ENCODE measurements at places on chromosomes 1 and 21. TPM values are rescaled to one million over a fixed set of nuclear protein-coding genes. Genes with fewer than 3 reads are reported as not detected.
A peak's percentile ranks its signal among the peaks of the same experiment; 100 is the strongest.

GRCh38 chr1:61079898-61080336 lies 2.4 kb upstream of the NFIA start:
- H3K36me3 ChIP-seq = no peaks in the 10 kb centered on the region
- H3K4me1 ChIP-seq = peaks cover 41% of the 10 kb centered on the region
- H3K4me3 ChIP-seq = peak overlapping the region; percentile 13
- peak; percentile 95 for DNase-seq

- no peak overlapping the region for H3K27ac ChIP-seq
- H3K27me3 ChIP-seq = no peaks in the 10 kb centered on the region
- no peaks in the 10 kb centered on the region for H3K4me1 ChIP-seq
- DNase-seq = no peak
- H3K36me3 ChIP-seq = no peaks in the 10 kb centered on the region
- H3K4me3 ChIP-seq = no peak overlapping the region
These were observed 31.0 kb downstream of the TRIT1 start for GRCh38 chr1:39852214-39852791.

DNA sequence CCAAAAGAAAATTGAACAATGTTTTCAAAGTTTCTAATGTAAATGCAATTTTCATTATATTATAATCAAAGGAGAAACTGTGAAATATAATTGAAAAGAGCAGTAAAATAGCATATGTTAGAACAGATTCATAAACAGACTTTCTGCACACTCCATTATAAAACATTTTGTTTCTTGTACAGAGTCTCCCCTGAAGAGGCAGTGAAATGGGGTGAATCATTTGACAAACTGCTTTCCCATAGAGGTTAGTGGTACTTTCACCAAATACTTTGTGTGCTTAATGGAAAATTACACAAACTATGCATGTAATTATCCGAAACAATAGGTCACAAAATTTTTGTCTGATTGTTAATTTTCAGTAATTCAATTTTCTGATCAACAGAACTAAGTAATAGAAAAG lies 1.9 kb downstream of the RGS18 start:
- no peak overlapping the region for H3K27ac ChIP-seq
- no peaks in the 10 kb centered on the region for H3K4me1 ChIP-seq
- H3K36me3 ChIP-seq = no peaks in the 10 kb centered on the region
- no peak overlapping the region for H3K4me3 ChIP-seq
- no peaks in the 10 kb centered on the region for H3K27me3 ChIP-seq

DNA sequence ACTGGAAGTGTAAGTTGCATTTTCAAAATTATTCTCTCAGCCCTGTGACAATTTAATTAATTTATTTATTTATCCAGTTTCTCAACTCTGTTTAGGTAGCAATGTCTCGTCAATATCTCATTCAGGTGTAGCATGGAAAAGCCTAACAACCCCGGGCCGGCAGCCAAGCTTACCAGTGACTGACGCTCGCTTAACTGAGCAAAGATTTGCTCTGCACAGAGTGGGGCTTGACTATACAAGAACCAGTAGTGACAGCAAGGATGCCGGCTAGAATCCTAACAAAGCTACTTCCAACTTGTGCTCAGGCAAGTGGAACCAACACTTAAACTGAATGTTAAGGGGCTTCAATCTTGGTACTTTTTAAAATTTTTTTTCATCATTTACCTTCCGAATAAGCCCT lies 80.9 kb upstream of the ESRRG start:
- no peaks in the 10 kb centered on the region for H3K27me3 ChIP-seq
- no peak overlapping the region for H3K27ac ChIP-seq
- H3K4me1 ChIP-seq = no peaks in the 10 kb centered on the region
- H3K36me3 ChIP-seq = no peaks in the 10 kb centered on the region
- no peak for DNase-seq

- H3K27ac ChIP-seq = peak overlapping the region; percentile 67
- no peak overlapping the region for H3K4me3 ChIP-seq
These were observed 746.5 kb upstream of the ADAMTS5 start for GRCh38 chr21:27713154-27714109.

DNA sequence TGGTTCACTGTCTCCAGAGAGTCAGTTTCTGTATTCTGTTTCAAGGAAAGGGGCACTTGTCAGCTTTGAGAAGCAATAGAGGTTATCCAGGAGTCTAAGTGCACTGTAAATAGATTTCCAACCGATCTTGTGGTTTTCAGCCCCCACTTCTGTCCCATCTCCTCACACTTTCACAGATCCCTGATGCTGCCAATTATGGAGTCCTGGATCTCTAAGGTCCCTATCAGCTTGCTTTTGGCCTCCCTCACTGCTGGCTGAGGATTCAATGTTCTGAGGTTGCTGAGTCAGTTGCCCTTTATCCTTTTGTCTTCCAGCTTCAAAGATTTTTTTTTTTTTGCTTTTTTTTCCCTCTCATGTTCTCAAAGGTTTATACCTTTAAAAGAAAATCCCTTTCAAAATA lies 98.4 kb downstream of the DIRAS3 start:
- no peaks in the 10 kb centered on the region for H3K36me3 ChIP-seq
- no peak overlapping the region for H3K4me3 ChIP-seq
- no peak overlapping the region for H3K27ac ChIP-seq

GRCh38 chr1:160621633-160622413 lies 25.0 kb downstream of the SLAMF1 start:
- H3K27ac ChIP-seq = no peak overlapping the region
- no peaks in the 10 kb centered on the region for H3K36me3 ChIP-seq
- no peak for DNase-seq
- H3K4me3 ChIP-seq = no peak overlapping the region

- no peak overlapping the region for H3K27ac ChIP-seq
- no peak for DNase-seq
- H3K36me3 ChIP-seq = no peaks in the 10 kb centered on the region
- no peak overlapping the region for H3K4me3 ChIP-seq
- no peaks in the 10 kb centered on the region for H3K27me3 ChIP-seq
- H3K4me1 ChIP-seq = no peaks in the 10 kb centered on the region
These were observed 194.8 kb downstream of the ATG4C start for GRCh38 chr1:62978741-62979140.

DNA sequence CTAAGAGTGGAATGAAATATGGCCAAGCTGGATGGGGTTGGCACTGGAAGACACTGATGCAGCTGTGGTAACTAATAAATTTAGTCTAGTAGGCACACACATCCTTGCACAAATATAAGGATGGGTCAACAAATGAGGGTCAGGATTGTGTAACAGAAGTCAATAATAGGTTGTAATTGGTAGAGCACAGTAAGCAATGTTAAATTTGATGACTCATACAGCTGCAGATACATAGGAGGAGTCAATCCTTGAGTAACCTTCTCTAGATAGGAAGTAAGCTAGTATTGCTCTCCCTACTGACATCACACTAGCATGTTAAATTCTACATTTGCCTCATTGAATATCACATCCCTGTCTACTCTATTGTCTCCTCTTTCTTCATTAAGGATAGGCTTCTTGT lies 332.1 kb downstream of the PTPRC start:
- H3K27me3 ChIP-seq = no peaks in the 10 kb centered on the region
- no peak for DNase-seq
- H3K4me1 ChIP-seq = no peaks in the 10 kb centered on the region
- H3K4me3 ChIP-seq = no peak overlapping the region

BGLAP gene
- 3.9 TPM for total RNA-seq

CACNA1S gene
- not detected for total RNA-seq

TPTE gene
- not detected for total RNA-seq

HUNK gene
- 1.5 TPM for total RNA-seq

DDR2 gene
- total RNA-seq = 150 TPM

CHRNB2 gene
- under 0.01 TPM for total RNA-seq

CD244 gene
- total RNA-seq = 0.36 TPM

CTNNBIP1 gene
- total RNA-seq = 18.2 TPM

DCST1 gene
- not detected for total RNA-seq

ZNF670 gene
- 6.7 TPM for total RNA-seq

All from sigmoid colon (tissue), 7 donors.